ENCODE measurements at places on chromosomes 7 and 10.
A peak's percentile ranks its signal among the peaks of the same experiment; 100 is the strongest.

GRCh38 chr7:150329331-150330120, 6.2 kb upstream of the ACTR3C start:
- DNase-seq, result no peak

GRCh38 chr10:73218431-73219191, 28.4 kb downstream of the DNAJC9 start:
- DNase-seq, result no peak

GRCh38 chr7:64978497-64979203, 12.2 kb downstream of the ZNF117 start:
- DNase-seq, result no peak

- peak; percentile 82 for DNase-seq
Observed at GRCh38 chr7:105013816-105014692, at the start of gene KMT2E. Gene KMT2E, plus strand, starts transcription at chr7:105014205. Its CDS starts 26,748 bp downstream, at chr7:105040953.

Data from prostate gland (tissue), 2 donors.